ENCODE measurements at places on chromosomes 6 and 20.

DNA sequence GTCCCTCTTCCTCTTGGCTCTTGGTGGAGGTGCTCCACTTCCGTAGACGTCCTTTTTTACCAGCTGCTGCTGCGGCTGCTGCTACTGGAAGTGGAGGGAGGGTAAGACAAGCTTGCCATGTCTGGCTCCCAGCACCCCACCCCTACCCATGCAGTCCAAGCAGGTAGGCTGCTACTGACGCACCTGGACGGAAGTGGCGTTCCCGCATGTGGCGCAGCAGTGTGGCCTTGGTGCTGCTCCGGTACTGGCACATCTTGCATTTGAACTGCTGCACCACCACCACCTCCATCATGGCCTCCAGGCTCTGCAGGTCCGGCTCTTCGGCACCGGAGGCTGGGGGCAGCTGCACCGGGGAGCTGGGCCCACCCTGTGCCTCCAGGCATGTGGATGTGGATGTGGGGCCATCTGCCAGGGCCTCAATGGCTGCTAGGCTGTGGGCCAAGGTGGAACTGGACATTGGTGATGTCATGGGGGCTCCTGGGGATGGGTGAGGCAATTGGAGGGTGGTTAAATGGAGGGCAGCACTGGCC is 4.4 kb downstream of the ZNF335 start:
- no peak for DNase-seq

DNA sequence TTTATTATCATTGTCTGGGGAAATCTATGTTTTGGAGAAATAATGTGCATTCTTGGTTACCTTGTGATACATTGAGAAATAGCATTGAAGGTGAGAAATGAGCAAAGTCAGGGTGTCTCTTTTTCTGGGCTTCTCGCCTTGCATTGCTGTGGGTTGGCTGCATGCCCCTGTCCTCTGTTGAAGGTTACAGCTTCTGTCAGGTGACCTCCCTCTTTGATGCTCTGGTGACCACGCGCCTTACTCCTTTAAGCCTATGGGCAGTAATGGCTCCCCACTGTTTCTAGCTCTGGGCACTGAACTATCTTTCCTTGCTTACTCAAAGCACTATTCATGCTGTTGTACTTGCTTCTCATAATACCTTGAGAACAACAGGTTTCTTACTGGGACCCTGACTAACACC is 14.6 kb downstream of the ADGRB3 start:
- DNase-seq, result no peak

GRCh38 chr6:37060195-37060559 is 54.7 kb downstream of the FGD2 start:
- DNase-seq, result no peak

DNA sequence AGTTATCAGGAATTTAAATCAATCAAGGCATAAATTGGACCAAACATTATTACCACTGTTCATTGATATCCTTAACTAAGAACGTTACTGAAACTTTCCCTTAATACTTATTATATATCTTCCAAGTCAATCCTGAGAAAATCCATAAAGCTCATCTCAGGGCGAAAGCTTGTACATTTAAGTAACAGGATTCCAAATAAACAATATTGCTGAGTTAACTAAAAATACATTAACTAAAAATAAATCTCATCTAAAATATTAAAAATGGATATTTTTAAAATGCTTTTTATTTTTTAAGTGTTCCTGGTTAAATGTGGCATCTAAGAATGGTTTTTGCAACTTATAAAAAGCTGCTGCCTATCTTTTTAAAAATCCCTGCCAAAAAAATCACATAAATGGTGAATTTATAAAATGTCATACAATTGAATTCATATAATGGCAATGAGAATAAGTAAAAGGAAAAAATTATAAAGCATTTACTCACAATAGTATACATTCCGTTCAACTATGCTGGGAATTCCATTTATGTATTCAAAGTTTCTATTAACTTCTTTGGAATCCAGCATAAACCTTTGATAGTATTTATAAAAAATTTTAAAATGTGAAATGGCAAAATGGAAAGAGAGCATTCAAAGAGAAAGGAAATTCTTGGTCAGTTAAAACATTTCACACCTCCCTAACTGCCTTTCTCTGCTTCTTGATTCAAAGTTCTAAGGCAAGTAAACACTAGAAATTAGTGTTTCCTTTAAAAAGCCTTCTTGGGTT is 20.8 kb upstream of the GMDS start:
- no peak for DNase-seq

DNA sequence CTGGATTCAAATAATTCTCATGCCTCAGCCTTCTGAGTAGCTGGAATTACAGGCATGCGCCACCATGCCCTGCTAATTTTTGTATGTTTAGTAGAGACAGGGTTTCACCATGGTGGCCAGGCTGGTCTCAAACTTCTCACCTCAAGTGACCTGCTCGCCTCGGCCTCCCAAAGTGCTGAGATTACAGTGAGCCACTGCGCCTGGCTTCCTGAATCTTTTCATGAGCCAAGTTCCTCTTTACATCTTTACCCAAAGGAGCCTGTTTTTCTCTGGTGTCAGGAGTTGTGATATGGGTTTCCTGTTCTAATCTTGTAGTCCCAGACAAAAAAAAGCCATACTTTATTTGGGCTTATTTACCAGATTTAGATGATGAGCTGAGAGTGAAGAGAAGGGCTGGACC is 34.4 kb downstream of the PCNA start:
- DNase-seq, result no peak

- no peak for DNase-seq
Measured at GRCh38 chr6:131761060-131761761, 46.6 kb upstream of the ENPP1 start.

- DNase-seq, result no peak
Measured at GRCh38 chr6:101079696-101080270, 198.7 kb upstream of the ASCC3 start.

- no peak for DNase-seq
Measured at GRCh38 chr6:11771473-11772048, 7.0 kb downstream of the ADTRP start.

DNA sequence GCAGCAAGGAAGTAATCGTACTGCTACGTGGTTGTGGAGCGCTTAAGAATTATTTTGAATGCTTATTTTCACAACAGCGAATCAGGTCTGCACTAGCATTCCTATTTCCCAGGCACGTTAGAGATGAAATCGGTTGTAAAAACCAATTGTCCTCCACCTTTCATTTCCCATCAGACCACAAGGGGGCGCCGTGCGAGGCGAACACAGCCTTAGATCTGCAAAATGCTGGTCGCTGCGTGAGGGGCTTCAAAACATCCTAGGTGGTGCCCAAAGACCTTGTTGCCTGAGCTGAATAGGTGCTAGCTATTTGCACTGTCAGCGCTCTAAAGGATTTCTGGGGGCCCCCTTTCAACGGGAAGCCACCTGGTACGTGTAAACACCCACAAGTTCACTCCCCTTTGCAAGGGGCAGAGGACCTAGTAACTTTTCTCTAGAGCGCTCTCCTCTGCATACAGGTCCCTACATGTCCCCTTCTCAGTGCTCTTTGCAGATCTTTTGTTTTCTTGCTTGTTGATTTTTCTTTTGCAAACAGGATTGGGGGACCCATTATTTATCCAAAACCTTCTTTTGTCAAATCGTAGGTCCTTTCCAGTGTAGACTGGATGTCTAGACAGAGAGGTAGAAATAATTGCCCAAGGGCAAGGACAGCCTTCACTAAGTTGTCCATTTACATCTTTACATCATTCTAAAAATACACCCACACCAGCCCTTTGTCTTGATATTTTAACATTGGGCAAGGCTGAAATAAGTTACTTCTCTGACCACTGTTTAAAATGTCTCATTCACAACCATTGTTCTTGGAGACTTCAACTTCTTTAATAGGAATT is 59.8 kb downstream of the NEDD9 start:
- no peak for DNase-seq

GRCh38 chr6:113732384-113732966 is 124.7 kb upstream of the MARCKS start:
- DNase-seq, result peak; percentile 34

DNA sequence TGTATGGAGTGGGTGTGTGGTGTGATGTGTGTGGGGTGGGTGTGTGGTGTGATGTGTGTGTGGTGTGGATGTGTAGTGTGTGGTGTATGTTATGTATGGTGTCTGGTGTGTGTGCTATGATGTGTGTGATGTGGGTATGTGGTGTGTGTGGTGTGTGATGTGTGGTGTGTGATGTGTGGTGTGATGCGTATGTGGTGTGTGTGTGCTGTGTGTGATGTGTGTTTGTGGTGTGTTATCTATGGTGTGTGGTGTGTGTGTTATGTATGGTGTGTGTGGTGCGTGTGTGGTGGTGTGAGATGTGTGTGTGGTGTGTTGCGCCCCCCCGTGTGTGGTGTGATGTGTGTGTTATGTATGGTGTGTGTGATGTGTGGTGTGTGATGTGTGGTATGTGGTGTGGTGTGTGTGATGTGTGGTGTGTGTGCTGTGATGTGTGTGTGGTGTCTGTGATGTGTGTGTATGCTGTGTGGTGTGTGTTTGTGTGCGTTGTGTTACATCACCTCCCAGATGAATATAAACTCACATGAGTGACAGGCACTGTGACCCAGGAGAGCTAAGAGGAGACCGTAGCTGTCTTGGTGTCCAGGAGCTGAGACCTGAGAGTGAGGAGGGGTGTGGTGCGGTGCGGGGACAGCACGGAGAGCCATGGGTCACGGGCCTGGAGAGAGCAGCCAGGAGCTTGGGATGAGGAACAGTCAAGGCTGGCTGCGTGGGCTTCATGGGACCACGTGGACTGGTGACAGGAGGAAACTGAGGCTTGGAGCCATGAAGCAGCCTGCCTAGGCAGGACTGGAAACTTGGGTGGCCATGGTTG is 8.8 kb downstream of the DLGAP4 start:
- no peak for DNase-seq

DNA sequence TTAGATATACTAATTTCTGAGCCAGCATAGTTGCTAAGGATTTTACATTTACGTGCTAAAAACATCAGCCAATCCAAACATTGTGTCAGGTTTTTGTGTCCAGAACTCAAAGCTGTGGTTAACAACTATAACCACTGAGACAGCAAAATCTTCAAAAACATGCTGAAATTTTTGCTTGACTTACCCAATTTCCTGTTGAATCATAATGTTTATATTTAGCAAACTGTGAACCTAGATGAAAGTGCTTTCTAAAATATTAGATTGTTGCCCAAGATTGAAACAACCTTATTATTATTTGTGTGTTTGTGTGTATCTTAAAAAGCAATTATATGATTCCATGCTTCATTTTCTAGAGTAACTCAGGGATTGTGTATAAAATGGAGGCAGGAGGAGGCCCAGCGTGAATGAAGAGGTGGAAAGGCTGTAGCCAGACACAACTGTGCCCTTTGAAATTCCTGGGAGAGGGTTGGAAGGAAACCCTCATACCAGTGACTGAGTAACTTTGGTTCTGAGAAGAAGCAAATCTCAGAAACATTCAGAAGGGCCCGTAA is 48.0 kb downstream of the ARMC2 start:
- DNase-seq, result no peak

DNA sequence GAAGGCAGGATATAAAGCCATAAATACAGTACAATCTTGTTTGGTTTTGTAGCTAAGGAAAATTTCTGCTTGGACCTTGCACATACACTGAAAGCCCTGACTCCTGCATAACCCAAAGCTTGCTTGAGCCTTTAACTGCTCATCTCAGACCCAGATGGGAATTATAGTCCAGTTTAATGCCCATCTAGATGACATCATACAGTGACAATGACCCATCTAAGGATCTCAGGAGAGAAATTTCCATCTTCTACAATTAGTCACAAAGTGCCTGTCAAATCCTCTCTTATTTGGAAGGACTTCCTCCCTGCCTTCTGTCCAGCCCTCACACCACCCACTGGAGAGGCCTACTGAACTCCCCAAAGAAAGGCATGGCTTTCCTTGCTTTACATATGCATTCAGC is 69.3 kb downstream of the BTBD3 start:
- no peak for DNase-seq

GRCh38 chr20:15857173-15857784 is 716.0 kb downstream of the KIF16B start:
- DNase-seq, result no peak

DNA sequence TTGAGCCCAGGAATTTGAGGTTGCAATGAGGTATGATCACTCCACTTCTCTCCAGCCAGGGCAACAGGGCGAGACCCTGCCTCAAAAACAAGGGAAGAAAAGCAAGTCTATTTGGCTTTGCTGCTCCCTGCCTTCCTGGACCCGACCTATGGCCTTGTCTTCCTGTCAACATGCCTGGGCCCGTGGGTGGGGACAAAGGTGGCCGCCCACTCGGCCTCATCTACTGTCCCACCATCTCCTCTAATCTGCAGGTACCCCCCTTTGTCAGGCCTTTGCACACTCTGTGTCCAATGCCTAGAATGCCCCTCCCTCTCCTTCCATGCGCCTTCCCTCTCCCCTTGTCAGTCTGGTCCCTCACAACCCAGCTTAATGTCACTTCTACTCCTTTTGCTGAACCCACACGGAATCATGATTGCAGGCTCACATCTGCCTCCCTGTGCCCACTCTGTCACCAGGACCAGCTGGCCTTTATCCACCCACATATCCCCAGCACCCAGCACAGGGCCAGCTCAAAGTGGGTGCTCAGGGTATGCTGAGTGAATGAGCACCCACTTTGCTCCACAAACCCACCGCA is 40.3 kb downstream of the MDFI start:
- no peak for DNase-seq

- no peak for DNase-seq
Measured at GRCh38 chr6:149249370-149250357, 67.8 kb upstream of the TAB2 start.

DNA sequence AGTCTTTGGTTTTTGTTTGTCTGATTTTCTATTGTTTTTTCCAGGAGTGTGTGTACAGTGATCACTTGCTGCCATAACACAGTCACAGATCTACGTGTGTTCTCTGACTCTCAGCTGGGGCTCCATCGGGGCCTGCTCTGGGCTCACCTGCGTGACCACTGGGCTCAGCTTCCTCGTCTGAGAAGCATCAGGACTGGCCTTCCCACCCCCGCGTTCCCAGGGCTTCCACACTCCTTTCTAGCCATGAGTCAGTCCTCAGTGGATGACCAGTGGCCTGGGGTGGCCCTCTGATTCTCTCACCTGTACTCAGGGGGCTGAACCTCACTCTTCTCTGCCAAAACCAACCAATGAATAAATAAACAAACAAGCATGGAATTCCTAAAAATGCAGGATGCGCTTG is 14.5 kb downstream of the THBS2 start:
- no peak for DNase-seq

DNA sequence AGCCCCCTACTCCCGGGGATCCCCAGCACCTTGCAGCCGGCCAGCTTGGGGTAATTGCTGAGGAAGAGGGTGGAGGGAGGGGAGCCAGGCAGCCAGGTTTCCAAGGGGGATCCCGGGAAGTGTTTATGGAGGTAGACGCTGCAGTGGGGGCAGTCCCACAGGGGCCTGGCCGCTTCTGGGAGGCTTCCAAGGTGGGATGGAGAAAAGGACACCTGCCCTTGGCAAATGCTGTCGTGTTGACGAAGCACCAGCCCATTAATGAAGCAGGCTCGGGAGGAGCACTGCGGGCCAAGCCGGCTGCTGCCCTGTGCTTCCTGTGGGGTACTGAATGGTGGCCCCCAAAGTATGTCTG is 82.4 kb downstream of the TMEM242 start:
- no peak for DNase-seq

DNA sequence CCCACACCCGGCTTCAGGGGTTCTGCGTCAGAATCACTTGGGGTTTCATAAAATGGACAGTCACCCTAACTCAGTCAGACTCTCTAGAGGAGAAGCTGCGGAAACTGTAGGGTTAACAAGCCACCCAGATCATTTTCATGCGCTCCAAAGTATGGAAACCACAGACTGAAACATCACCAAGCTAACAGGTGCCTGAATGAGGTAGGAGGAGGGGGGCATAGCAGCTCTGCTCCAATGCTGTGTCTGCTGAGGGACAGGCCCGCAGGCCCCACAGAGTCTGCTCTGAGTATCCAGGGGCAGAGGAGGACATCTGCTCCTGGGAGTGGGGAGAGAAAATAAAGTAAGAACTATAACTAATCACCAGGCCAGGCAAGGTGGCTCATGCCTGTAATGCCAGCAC is 97.1 kb upstream of the AKAP12 start:
- DNase-seq, result no peak

All from occipital lobe (tissue), 3 donors.